ENCODE measurements at places on chromosomes 7 and 10.

GRCh38 chr10:116868722-116869121 lies 19.4 kb downstream of the ENO4 start:
- DNase-seq: no peak

GRCh38 chr10:42630537-42631134 lies 7.7 kb downstream of the ZNF33B start:
- no peak for DNase-seq

GRCh38 chr10:28217848-28218247 lies 85.0 kb downstream of the MPP7 start:
- peak; percentile 45 for DNase-seq

DNA sequence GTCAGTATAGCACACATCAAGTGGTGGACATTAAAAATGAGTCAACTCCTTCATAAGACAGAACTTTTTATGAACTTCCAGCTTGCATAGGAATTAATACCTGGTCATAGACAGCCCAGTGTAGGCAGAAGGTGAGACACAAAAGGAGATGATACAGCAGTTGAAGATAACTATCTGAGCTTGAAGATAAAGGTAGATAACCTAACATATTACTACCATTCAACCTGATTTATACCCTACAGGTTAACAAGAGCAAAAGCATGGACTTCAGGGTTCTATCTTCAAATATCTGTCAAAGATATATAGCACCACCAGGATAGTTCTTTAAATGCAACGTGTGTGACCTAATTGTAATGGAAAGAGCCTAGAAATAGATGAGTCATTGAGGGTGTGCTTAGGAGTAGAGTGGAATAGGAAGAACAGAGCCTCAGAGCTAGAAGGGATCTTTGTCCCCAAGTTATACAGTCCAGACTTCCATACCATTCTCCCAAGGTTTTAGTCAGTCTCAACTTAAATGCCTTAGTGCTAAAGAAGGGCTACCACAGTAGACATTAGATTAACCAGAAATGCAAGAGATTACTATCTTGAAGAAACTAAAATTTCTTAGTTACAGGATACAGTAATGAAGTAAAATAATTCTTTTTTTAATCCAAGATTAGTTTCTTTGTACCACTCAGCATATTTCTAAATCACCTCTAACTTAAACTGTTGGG lies 9.2 kb downstream of the ZNF800 start:
- DNase-seq: no peak

GRCh38 chr7:48617508-48617907 lies 306.8 kb upstream of the CDC14C start:
- DNase-seq: no peak

DNA sequence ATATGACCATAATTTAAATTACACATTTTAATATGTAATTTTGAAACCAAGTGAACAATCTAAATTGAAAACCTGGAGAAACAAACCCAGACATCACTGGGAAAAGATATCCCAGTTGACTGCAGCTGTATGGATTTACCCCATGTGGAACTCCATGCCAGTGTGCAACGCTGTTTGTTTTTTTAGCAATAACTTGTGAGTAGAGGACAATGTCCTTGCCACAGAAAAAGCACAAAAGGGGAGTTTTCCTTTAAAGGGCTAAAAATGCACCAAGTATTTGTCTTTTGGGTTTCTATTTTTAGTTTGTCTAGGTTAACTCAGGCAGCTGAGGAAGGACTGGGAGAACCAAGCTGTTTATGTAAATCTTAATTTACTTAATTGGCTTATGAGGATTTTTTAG lies 15.1 kb upstream of the COL17A1 start:
- DNase-seq: no peak

GRCh38 chr7:40300146-40300670 lies 165.4 kb downstream of the SUGCT start:
- no peak for DNase-seq

GRCh38 chr7:127589896-127590295 lies 1.7 kb downstream of the ARF5 start:
- no peak for DNase-seq

DNA sequence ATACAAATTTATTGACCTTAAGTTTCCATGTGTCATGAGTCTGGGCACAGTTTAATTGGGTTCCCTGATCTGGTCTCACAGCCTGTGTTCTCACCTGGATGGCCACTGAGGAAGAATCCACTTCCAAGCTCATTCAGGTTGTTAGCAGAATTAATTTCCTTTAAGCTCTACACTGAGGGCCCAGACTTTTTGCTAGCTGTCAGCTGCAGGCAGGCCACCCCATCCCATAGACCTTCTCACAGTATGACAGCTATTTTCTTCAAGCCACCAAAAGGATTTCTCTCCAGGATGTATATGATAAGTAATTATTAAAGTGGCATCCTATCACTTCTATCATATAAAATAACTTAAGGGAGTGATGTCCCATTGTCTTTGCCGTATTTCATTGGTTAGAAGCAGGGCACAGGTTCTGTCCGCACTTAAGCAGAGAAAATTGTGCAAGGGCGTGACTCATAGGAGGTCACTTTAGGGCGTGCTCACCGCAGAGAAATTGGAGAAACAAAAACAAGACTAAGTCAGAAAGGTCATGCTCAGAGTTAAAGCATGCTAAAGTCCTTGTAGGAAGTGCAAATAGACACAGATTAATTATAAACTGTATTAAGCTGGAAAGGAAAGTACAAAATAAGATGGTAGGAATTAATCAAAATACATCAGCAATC lies 109.9 kb downstream of the AHR start:
- DNase-seq: no peak

GRCh38 chr7:4079956-4080355 lies 602.1 kb upstream of the FOXK1 start:
- no peak for DNase-seq

DNA sequence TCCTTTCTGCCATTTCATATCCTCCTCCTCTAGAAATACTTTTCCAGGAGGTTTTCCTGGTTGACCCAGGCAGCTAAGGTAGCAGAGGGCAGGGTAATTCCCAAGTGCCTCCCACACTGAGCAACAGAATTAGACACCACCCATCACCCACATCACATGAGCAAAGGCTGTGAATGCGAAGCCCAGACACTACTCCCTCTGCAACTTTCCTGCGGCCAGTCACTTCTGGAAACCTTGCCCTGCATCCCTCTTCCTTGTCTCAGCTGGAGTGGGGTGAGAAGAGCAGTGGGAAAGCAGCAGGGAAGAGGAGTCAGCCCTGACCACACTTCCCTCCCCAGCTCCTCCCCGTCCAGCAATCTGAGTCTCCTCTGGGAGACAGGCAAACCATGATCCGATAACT lies 15.2 kb downstream of the TMEM176B start:
- no peak for DNase-seq

GRCh38 chr7:157472311-157473050 lies 135.7 kb downstream of the DNAJB6 start:
- DNase-seq: no peak

DNA sequence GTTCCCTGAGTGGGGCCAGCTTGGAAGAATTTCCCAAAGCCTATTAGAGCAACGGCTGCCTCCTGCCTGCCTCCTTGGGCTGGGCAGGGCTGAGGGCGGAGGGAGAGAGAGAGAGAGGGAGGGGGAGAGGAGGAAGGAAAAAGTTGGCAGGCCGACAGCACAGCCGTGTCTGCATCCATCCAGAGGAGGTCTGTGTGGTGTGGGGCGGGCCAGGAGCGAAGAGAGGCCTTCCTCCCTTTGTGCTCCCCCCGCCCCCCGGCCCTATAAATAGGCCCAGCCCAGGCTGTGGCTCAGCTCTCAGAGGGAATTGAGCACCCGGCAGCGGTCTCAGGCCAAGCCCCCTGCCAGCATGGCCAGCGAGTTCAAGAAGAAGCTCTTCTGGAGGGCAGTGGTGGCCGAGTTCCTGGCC lies at the start of gene AQP1:
AQP1 (plus strand) TSS at position 293 of the 409 bp plus-strand sequence; CDS start at position 350, 57 bp downstream.
- DNase-seq: no peak

DNA sequence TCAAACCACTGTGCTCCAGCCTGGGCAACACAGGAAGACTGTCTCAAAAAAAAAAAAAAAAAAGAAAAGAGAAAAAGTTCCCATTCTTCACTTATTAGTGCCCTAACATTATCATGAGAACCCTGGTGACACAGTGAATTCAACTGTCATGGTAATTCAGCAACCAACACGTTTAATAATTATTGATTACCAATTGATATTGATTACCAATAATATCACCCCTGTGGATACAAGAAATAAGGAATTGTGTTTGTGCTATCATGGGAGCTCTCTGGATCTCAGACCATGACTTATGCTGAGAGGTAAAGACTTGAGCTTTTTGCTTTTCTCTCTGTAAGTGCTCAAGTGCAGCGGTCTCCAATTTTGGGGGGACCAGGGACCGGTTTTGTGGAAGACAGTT lies 195.3 kb downstream of the TPST1 start:
- no peak for DNase-seq

- DNase-seq: no peak
These were observed 116.9 kb upstream of the ANLN start for GRCh38 chr7:36272567-36273269.

GRCh38 chr7:123681561-123681960 lies 25.9 kb downstream of the LMOD2 start:
- no peak for DNase-seq

DNA sequence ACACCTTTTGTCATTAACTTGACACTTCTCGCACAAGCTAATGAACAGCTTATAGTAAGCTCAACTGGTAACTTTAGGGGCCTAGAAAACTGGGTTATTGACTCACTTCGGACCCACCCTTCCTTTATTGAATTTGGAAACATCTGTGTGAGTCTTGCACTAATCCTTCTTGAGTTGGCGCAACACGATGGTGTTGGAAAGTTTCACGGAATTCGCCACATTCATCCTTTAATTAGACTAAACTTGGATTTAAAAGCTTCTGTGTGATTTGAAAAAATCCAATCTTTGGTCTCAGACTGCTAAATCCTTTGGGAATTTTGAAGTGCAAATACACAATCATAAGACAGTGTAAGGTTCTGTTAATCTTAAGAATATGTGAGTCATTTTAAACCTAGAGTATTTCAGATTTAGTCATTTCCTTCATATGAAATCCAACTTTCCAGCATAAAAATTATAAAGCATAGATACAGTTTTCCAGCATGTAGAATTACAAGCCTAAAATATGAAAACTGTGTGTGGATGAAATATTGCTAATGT lies 15.1 kb downstream of the FZD8 start:
- no peak for DNase-seq

- DNase-seq: no peak
These were observed 323.6 kb downstream of the BICC1 start for GRCh38 chr10:58836176-58836700.

GRCh38 chr7:90923541-90923997 lies 327.4 kb downstream of the CDK14 start:
- DNase-seq: no peak

DNA sequence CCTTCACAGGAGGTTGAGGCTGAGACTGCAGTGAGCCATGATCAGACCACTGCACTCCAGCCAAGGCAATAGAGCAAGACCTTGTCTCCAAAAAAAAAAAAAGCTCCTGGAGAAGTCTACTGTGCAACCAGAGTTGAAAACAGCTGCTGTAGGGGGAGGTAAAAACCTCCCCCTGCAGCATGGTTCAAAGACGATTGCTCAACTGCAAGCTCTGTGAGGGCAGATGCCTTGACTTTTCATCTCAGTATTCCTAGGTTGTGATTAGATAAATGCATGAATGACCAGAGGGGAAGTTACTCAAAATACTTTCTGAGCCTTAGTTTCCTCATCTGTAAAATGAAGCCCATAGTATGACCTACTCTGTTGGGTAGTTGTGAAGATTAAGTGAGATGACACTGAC lies 25.0 kb upstream of the PPA1 start:
- no peak for DNase-seq

Data from activated naive CD4-positive, alpha-beta T cell treated with anti-CD3 and anti-CD28 coated beads for 36 hours (primary cell).